CD4-positive, alpha-beta T cell treated with Interleukin-10 for 1 hour (primary cell): ENCODE measurements at places on chromosomes 1 and 21.

DNA sequence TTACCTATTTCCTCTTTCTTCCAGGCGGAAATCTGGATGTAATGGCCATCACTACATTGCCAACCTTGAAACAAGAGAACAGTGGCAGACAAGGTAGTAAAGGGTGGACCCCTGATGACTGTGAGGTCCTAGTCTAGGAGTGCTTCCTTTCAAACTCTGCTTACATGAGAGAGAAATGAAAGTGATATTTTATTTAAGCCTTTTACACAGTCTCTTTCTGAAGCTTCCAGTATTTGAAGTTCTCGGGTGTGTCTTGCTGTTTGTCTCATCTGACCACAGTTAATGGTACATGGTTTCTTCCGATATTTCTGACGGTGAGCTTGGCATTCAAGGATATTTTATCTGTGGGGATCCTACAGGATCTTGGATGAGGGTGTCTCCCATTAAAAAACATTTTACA, 215.2 kb downstream of the SLC45A1 start:
- no peak for DNase-seq

DNA sequence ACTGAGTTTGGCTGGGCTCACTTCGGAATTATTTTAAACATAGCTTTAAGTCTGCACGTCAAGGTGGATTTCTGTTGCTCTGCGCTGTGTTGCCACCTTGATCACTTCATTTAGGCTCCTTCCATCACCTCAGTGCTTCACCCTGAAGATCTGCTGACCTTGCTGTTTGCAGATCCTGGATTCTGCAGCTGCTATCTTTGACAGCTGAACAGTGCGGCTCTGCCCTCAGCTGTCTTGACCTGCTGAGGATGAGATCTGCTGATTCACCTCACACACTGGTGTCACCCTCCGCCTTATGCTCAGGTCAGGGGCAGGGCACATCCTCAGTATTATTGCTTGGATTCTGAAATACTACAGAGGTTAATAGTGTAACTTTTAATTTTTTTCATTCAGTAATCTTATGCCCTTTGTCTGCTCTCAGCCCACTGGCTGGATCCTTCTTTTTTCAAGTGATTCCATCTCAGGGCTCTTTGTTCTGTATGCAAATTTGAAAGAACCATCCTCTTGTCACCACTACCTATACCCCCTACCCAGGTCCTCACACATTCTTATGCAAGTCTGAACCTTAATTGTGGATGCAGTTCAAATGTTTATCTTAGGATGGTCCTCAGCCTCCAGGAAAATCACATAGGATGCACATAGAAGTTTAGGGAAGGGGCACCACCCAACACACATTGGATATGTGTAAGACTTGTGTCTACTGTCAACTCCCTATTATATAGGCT, 364.0 kb downstream of the OLFM3 start:
- DNase-seq = no peak

DNA sequence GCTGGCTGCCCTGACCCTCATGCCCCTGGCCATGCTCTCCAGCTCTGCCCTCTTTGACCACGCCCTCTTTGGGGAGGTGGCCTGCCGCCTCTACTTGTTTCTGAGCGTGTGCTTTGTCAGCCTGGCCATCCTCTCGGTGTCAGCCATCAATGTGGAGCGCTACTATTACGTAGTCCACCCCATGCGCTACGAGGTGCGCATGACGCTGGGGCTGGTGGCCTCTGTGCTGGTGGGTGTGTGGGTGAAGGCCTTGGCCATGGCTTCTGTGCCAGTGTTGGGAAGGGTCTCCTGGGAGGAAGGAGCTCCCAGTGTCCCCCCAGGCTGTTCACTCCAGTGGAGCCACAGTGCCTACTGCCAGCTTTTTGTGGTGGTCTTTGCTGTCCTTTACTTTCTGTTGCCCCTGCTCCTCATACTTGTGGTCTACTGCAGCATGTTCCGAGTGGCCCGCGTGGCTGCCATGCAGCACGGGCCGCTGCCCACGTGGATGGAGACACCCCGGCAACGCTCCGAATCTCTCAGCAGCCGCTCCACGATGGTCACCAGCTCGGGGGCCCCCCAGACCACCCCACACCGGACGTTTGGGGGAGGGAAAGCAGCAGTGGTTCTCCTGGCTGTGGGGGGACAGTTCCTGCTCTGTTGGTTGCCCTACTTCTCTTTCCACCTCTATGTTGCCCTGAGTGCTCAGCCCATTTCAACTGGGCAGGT, 3.8 kb downstream of the GPR61 start:
- no peak for DNase-seq

DNA sequence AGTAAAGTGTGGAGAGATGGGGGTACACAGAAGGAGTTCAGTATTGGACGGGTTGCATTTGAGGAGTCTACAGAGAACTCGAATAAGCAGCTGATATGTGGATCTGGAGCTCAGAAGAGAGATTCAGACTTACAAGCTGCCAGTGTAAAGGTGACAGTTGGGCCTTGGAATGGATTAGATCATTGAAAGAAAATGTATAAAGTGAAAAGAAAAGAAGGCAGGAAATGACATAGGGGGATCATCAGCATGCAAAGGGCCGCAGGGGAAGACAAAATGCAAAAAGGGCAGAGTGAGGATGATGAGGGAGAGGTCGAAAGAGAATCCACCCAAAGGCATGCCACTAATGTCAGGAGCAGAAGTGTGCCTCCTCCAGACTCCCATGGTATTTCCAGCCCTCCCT, 273.3 kb downstream of the TNR start:
- no peak for DNase-seq

DNA sequence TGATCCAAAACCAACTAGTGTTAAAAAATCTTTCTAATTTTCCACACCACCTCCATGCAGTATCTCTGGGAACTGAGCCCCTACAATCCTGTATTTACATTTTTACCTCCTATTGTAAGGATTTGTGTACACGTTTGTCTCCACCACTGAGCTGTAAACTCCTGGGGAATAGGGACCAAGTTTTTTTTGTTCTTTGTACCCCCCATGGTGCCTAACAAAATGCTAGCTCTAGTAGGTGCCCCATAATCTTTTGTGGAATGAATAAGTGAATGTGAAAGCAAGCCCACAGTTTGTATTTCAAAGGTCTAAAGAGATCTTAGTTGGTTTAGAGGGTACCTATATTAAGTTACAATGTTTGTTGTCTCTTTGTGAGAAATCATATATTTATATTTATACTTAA, 879 bp upstream of the WLS start:
- no peak for DNase-seq

GRCh38 chr1:228098323-228098931, 4.7 kb downstream of the C1orf35 start:
- DNase-seq = no peak

DNA sequence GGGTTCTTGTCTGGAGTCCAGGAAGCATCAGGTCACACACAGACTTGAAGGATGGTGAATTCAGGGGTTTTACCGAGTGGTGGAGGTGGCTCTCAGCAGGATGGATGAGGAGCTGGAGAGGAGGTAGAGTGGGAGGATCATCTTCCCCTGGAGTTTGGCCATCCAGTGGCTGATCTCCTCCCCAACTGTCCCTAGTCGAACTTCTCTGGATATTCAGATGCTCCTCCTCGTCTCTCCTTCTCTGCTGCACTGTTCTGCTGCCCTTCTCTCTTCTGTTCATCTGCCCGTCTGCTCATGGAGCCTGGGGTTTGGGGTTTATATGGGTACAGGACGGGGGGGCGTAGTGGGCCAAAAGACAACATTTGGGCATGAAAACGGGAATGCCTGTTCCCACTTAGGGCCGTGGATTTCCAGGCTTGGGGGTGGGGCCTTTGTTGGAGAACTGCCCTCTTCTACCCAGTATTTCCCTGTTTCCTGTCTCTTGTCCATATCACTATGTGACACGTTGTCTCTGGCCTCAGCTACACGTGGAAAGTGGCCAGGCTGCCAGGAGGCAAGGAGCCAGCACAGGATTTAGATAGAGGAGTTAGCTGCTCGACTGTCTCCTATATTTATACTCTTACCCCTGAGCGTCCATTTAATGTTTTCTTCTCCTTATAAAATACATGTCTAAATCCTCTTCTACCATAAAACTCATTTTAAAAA, 76.7 kb downstream of the SIPA1L2 start:
- DNase-seq = no peak

DNA sequence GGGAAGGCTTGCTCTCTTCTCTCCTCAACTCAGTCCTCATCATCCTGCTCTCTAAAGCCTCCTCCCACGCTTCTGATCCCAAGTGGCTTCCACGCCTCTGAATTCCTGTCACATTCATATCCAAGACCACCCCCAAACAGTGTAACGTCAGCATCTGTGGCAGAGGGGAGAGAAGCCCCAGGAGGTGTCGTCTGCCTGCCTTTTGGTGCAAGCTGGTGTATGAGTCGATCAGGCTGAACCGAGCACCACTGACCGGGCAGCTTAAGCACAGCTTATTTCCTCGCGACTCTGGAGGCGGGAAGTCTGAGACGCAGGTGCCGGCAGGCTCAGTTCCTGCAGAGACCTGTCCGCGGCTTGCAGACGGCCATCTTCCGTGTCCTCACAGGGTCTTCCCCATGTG, 123.8 kb upstream of the RAB4A start:
- no peak for DNase-seq

- DNase-seq = peak; percentile 63
Observed at GRCh38 chr1:172180501-172181285, 239.8 kb upstream of the C1orf105 start.

DNA sequence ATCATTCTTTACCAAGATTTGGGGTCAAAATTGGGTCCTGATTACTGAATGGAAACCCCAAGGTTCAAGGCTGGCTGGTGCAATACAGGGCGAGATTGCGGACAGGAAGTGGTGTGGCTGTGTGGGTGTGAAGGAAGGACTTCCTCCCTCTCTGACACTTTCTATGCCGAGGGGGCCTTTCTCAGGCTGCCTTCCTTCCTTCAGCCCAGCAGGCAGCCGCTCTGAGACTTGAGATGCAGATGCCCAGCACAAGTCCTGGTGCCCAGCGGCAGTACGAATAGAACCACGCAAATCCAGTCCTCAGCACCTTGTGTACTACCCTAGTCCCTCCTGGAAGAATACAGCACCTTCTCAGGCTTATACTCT, 16.3 kb downstream of the BATF3 start:
- DNase-seq = peak; percentile 36

GRCh38 chr1:67377253-67377652, 52.9 kb downstream of the SERBP1 start:
- no peak for DNase-seq

DNA sequence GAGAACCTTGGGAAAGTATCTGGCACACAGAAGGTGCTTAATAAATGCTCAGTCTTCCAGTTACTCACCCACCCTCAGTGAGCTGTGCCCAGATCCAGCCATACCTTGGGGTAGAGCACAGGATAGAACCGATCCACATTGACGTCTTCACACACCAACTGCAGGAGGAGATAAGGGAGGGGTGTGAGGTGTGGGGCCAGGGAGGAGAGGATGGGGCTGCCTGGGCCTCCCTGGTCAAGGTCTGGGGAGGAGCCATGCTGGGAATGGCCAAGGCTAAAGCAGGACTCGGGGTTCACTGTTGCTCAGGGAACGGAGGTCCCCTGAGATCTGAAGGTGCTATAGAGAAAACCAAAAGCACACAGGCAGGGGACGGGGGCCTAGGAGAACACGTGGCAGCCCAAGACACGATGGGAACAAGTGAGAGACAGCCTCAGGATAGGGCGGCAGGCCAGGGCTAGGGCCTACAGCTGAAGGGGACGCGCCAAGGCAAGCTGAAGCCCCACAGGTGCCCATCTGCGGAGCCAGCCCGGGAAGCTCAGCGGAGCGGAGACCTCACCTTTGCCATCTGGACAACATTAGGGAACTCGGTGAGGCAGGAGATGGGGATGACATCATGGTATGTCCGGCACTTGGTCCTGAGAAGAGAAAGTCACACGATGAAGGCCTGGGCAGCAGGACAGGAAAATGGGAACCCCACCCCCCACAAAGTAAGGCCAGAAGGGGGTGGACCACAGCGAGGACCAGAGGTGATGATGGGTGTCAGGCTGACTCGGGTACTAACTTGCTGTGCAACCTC, 55.9 kb downstream of the RAP1GAP start:
- no peak for DNase-seq

GRCh38 chr1:59768792-59769735, 45.7 kb upstream of the HOOK1 start:
- no peak for DNase-seq

DNA sequence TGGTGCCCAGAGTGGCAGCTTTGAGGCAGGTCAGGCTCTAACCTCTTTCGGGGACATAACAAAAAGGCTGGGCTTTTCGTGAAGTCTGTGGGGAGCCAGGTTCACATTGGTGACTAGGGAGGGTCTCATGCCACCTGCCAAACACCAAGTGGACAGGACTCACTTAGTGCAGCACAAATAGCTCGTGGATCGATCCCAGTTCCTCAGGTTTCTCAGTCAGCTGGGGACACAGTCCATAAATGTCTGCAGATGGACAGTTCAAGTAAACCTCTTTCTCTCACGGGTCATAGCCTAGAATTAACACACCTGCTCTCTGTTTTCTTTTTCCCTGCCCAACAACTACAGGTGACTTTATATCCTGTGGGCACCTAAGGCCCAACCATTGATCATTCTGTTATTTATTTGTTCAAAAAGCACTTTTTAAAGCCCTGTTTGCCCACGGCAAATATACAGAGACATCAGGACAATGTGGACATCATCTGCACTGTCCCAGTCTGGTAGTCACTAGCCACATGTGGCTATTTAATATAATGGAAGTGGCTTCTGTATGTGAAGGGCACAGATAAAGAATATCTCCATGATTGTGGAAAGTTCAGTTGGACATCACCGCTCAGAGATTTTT, 53.5 kb downstream of the CAPN2 start:
- DNase-seq = no peak

- no peak for DNase-seq
Observed at GRCh38 chr21:31713973-31714740, 17.8 kb downstream of the SCAF4 start.

GRCh38 chr1:64516301-64516700, 46.4 kb downstream of the CACHD1 start:
- no peak for DNase-seq

- peak; percentile 32 for DNase-seq
Observed at GRCh38 chr1:225652729-225653462, at the start of gene ENAH. ENAH (minus strand) TSS chr1:225653123; CDS start chr1:225652690, 433 bp downstream.

DNA sequence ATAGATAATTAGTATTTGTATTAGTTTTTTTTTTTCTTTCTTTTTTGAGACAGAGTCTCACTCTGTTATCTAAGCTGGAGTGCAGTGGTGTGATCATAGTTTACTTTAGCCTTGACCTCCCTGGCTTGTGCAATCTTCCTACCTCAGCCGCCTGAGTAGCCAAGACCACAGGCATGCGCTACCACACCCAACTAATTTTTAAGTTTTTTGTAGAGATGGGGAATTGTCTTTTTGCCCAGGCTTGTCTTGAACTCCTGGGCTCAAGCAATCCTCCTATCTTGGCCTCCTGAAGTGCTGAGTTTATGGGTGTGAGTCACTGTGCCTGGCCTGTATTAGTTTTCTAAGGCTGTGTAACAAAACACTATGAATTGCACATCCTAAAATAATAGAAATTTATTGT, 58.3 kb downstream of the MSH4 start:
- no peak for DNase-seq
